Thoracic aorta (tissue), 2 donors: ENCODE measurements at places on chromosomes 5 and 9. TPM values are rescaled to one million over a fixed set of nuclear protein-coding genes. Genes with fewer than 3 reads are reported as not detected.

DNLZ gene
- 41.3 TPM for total RNA-seq

PTGDS gene
- total RNA-seq: 89.5 TPM

DNA sequence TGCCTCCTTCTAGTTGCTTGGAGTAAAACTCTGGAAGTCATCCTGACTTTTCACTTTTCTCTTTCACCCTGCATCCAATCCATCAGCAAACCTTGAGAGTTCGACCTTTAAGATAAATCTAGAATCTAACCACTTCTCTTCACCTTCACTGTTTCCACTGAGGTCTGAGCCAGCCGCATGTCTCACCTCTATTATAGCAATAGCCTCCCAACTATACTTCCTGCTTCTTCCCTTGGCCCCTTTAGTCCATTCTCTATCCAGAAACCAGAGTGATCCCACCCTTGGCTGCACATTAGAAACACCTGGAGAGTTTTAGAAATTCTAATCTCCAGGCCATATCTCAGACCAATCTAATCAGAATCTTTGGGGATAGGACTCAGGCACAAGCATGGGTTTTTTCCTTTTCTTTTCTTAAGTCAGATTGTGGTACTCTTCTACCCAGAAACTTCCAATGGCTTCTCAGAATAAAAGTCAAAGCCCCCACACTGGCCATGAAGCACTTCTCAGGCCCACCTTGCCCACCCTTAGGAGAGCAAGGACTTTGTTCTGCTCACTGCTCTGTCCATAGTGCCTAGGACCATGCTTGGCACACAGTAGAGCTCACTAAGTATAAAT, 33.1 kb downstream of the MFAP3 start:
- no peak for DNase-seq

GARIN3 gene
- not detected for total RNA-seq
